Stimulated activated CD4-positive, alpha-beta T cell treated with anti-CD3 and anti-CD28 coated beads, Interleukin-4, amount 100 ng/mL, for 48 hours (primary cell): ENCODE measurements at places on chromosomes 2 and 18.

- DNase-seq = no peak
Observed at GRCh38 chr2:37555457-37555856, 116.0 kb downstream of the CDC42EP3 start.

GRCh38 chr2:156339865-156340264 is 7.3 kb upstream of the NR4A2 start:
- no peak for DNase-seq

DNA sequence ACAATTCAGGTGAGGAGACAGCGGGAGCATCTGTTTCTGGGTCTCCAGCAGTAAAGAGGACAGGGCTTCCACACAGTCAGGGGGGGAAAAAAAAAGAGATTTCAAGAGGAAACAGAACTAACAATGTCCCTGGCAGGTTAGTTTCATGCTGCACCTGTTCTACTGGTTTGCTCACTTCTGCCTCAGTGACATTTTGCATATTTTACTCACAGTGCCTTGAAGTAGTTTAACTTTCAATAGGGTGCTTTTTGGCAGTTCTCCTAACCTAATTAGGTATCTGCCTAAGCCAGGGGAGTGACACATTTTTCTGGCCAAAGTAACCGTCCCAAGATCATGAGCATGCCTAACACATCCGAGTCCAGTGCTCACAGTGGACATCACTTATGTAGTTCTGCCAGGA is 109.0 kb upstream of the ALK start:
- DNase-seq = no peak

DNA sequence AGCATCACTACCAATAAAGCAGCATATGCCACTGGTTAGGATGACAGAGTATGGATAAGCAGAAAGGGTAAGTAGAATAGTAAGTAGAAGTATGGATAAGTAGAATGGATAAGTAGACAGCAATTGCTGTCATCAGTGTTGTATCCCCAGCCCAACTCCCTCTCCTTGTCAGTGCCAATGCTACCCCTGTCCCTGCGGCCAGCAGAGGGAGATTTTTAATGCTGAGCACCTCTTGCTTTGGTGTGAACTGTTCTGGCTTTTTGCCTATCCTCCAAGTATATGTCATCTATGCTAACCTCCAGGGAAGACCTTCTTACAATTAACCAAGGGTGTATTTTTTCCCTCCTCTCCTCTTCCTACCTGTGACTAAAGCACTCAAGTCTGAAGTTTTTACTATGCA is 136.7 kb upstream of the SPHKAP start:
- no peak for DNase-seq

DNA sequence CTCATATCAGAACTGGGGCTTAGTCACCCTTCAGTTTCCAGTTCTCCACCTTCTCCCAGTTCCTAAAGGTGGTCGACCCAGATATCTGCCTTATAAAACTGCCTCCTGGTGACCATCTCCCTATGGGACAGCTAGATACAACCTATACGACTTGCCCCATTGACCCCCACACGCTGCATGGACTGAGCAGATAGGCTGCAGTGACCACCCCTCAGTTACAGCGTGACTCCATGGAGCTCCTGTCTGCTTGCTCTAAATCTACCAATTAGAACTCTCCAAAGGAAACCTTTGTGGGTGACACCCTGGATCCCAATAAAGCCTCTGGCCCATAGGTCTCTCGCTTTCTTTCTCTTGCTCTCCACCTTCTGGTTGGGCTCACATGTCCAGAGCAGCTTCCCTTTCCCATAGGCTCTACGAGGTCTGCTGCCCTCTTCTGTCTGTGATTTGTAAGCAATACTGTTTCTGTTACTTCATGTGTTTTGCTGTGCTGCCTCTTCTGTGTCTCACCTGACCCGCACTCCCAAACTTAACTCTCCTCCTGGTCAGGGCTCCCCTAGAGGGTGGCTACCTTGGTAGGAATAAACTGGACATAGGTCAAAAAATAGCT is 971.3 kb upstream of the FAM98A start:
- DNase-seq = no peak

- no peak for DNase-seq
Observed at GRCh38 chr2:170715062-170715931, at the start of gene SP5. Gene SP5, plus strand, starts transcription at chr2:170715337. Its CDS starts 176 bp downstream, at chr2:170715513.

- DNase-seq = no peak
Observed at GRCh38 chr18:34224423-34225217, at the start of gene NOL4. Gene NOL4, minus strand, starts transcription at chr18:34224913. Its CDS starts 1,660 bp downstream, at chr18:34223253.

- DNase-seq = no peak
Observed at GRCh38 chr2:237495521-237496117, 8.6 kb downstream of the MLPH start.

GRCh38 chr2:222859786-222860612 is 837 bp upstream of the ACSL3 start:
- no peak for DNase-seq

DNA sequence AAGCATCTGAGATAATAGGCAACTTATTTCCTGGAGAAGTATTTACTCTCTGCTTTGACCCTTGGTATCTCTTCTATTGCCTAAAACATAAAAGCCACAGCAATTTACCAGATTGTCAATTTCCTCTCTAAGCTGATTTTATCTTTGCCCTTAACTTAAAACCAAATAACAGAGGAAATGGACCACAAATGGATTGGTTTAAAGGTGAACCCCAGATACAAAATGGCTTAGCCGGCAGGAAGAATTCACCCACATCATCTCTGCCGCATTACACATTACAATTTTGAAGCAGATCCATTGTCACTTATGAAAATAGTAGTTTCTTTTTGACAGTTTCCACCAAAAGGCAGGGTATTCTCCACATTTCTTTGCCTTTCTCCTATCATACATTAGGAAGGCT is 585.8 kb upstream of the CHAC2 start:
- no peak for DNase-seq

DNA sequence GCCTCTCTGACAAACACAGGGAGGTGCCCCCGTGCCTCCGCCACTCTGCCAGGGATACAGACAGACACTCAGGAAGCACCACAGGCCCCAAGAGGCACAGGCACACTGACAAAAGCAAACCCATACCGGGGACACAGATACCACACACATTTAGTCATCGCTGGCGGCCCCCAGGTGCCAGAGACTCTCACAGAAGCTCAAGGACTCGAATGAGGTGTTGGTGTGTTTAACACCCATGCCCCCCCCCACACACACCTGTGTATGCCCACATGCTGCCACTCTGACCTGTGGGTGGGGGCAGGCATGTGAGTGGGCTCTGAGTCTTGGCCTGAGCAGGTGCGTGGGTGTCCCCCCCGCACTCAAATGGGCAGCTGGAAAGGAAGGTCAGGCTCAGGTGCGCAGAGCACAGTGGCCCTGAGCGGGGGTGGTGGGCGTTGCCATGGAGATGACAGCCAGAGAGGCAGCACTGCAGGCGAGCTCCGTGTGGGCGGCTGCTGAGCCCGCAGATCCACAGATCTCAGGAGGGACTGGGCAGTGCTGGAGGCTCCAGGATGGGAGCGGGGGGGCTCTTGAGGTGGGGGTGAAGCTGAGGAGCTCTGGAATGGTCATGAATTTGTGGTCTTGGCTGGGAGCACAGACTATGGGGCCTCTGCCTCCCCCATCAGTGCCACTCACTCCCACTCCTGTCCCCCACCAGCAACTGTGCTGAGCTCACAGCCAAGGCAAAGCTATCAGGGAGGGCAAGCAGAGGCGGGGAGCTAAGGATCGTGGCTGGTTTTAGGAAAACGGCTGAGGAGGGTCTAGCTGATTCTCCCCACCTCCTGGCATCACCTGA is 73.9 kb upstream of the TAF1B start:
- DNase-seq = no peak

DNA sequence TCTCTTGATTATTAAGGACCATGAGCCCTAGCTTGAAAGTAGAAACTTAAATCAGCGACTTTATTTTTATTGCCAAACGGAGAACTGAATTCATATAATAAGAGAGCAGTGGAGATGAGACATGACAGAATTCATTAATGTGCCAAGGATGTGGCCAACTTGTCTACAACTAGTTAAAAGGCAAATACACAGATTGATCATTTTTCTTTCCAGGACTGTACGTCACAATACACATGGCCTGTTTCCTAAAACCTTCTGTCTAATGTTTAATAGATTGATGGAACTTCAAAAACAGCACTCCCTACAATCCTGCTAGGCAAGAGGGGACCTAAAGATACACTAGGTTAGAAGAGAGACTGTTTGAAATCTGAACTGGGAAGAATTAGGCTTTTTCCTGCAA is 647.8 kb downstream of the SATB2 start:
- DNase-seq = no peak

- no peak for DNase-seq
Observed at GRCh38 chr18:47417807-47418206, 166.3 kb upstream of the SKOR2 start.

GRCh38 chr18:79570266-79571201 is 109.1 kb upstream of the CTDP1 start:
- peak; percentile 7 for DNase-seq

DNA sequence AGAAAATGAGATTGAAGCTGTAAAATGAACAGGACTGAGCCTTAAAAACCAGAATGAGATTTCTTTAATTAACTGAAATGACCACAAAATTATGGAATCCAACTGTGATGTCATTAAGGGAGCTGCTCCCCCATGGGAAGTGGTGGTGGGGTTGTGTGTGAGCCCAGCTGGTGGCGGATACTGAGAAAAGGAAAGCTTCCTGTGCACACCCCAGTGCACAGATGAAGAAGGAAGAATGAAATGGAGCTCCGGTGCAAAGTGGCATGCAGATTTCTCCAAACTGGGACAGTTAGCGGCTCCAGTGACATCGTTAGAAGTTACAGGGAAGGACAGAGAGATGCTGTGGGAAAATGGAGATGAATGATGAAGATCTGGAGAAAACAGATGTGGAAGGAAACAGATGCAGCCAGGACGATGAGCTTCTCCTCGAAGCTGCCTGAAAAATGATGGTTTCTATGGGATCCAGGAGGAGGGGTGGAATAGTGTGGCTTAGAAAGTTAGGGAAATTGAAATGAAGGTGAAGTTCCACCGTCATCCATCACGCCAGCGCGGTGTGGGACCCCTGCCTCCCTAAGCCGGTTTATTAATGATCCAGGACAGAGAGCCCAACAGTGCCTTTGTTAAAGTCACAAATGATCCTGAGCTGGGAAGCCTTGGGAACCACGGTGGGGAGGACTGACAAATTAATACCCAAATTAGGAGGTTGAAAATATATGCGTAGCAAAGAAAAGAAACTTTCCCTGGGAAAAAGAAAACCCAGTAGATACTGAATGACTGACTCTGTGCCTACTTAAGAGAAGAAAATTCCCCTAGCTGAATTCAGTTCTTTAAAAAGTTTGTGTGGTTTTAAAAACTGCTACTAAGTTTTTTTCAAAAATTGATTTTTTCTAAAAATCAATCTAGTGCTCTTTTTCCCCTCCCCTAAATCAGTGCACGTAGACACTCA is 77.2 kb downstream of the TSN start:
- no peak for DNase-seq

- no peak for DNase-seq
Observed at GRCh38 chr2:217826520-217826919, 176.3 kb downstream of the TNS1 start.

- no peak for DNase-seq
Observed at GRCh38 chr2:172437419-172438341, 10.3 kb downstream of the ITGA6 start.

GRCh38 chr2:26487192-26487591 is 9.3 kb upstream of the OTOF start:
- no peak for DNase-seq

DNA sequence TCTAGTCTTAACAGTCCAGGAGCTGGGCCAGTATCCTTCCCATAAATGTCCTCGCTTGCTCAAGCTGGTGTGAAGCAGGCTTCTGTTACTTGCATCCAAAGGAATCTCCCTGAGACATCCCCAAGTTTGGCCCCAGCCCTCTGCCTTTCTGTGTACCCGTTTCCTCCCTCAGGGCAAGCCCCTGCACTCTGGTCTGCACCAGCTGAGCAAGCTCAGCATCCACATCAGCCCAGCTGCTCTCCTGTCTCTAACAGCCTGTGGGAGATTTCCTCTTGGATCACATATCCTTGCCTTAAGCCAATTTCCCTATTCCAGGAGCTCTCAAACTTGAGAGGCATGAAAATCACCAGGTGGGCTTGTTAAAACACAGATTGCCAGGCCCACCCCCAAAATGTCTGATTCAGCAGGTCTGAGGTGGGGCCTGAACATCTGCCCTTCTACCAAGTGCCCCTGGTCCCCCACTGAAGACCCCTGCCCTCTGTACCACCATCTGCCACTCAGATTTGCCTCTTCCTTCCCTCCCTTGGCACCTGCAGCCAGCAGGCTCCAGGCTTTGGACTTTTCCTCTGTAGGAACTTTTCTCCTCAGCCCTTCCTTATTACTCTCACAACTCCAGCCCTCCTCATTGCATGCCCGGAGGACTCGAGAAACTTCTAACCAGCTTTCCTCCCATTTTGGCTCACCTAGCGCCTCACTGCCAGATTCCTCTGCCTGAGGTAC is 32.1 kb downstream of the REEP1 start:
- DNase-seq = no peak

DNA sequence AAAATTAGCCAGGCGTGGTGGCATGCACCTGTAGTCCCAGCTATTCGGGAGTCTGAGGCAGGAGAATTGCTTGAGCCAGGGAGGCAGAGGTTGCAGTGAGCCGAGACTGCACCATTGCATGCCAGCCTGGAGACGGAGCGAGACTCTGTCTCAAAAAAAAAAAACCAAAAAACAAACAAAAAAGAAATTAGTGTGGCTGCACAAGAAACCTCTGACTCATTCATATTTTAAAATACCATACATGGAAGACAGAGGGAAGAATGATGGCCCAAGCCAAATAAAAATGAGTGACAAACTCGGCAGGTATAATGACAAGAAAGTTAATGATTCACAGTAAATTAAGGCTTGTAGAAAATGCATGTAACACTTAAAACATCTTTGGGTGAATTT is 875.8 kb downstream of the EPHA4 start:
- no peak for DNase-seq

DNA sequence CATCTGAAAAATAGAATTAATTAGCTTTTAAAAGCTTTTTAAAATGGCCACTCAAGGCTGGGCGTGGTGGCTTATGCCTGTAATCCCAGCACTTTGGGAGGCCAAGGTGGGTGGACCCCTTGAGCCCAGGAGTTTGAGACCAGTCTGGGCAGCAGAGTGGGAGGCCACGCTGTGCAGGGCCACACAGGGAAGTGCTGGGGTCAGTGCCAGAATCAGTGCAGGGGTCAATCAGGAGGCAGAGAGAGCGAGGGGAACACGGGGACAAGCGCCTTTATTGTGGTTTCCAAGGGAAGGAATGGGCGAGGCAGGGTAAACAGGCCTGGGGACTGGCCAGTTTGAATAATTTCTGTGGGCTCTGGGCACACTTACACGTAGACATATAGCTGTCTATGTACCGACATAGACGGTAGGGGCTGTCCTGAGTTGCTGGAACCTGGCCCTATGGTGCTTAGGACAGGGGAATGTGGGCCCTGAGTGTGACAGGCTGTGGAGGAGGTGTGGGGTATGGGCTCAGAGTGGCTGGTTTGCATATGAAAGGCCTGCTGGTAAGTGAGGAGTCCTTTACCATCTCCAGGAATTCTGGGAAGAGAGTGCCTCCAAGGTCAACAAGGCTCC is 42.9 kb downstream of the DYSF start:
- DNase-seq = no peak

DNA sequence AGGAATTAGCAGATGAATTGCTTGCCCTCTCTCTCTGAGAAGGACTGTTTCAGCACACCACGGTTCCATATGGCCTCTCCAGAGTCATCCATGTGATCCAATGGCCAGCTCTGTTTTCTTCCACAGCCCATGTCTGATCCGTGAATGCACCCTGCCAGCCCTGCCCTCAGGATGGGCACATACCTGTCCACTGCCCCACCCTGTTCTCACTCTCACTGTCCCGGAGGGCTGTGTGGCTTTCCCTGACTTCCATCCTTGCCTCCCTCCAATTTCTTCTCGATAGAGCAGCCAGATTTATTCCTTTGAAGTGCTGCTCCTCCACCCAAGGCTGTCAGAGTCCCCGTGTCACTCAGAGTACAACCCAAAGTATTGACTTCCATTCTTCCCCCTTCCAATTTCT is 343.1 kb downstream of the TGIF1 start:
- no peak for DNase-seq
